ENCODE measurements at places on chromosomes 7 and 10.

DNA sequence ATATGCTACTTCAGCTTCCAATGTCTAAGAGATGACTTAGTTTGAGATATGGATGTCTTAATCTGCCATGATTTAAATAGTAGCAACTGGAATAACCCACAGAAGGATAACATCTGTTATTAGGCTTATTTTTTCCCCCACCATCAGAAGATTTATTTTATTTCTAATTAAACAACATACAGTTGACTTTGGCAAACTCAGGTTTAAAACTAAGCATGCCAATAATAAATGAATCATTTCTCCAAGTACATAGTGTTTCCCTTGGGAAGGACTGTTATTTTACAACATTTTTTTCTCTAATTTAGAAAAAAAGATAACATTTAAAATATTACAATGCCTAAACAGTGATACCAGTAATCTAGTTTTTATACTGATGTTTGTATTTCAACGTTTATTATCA is 58.4 kb downstream of the SFTPD start:
- no peak for DNase-seq

DNA sequence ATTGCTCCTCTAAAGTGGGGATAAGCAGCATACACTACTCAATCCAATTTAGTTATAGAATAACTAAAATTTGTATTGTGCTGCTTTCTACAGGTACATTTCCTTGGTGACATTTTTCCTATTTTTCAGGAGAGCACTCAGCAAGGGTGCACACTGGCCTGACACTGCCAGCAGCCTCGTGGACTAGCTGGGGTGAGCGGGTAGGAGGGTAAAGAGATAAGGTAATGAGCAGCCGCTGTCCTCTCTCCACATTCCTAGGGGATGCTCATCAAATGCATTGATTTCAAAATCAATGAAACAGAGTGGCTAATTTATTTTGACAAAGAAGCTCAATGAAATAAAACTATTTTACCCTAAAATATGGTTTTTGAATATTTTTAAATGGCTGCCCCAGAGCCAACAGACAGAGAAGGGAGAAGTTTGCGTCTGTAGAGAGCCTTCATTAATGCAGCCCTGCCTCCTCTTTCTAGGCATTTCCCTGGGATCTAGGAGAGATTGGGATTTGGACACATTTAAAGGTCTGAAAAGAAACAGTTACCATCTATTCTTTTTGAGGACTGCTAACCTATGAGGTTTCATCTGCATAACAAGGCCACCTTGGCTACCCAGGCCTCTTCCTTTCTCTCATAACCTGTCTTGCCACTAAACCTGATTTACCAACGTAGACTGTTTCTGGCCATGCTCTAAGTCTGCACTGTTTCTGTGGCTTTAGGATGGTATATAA is 561.0 kb downstream of the IPMK start:
- DNase-seq, result no peak

DNA sequence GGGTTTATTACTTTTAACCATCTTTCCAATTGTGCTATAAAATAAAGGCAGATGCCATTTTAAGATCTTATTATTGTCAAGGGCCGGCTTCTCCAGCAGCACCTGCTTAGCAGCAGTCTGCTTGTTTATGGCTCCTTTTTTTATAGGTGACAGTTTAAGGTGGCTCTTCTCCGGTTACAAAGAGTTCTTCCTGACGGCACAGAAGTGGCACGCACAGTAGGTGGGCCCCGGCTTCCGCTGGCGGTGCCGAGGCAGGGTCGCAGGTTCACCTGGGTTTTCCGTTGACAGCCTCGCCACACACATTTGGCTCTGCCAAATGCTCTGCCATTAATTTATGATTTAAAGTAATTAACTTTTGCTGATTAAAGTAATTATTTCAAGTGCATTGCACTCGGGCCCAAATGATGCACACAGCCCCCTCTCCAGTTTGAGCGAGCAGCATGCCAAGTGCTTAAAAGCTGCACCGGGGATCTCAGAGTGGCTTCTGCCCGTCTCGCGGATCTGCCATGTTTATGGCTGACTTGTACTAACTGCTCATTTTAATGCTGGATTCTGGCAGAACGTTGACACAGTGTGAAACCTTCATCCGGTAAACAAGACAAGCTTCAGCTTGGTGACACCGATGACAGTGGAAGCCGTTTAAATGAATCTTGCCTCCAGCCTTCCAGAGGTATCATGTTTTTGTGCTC is 355.1 kb upstream of the MKI67 start:
- no peak for DNase-seq

DNA sequence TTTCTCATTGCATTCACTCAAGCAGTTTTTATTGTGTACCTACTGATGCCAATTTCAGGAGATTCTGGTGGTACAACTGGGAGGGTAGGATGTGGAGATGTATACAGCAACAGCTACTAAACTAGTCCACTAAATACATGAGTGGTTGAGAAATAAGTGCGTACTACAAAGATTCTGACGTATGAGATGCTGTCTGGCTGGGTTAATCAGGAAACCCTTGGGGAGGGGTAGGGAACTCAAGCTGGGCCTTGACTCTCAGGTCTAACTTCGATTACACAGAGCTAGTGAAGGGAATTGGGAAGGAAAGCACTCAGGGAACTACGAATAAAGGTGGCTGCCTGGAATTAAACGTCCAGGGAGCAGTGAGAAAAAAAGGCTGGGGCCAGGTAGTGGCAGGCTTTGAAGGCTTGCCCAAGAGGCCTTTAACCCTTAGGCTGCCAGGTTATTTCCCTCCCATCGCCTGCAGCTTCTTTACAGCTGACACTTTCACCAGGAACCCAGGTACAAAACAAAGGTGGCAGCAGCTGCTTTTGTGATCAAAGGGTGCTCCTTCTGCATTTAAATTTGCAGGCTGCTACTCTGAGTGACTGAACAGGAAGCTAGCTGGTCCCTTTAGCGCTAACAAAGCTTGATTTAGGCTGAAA is 3.2 kb downstream of the MMS19 start:
- DNase-seq, result no peak

DNA sequence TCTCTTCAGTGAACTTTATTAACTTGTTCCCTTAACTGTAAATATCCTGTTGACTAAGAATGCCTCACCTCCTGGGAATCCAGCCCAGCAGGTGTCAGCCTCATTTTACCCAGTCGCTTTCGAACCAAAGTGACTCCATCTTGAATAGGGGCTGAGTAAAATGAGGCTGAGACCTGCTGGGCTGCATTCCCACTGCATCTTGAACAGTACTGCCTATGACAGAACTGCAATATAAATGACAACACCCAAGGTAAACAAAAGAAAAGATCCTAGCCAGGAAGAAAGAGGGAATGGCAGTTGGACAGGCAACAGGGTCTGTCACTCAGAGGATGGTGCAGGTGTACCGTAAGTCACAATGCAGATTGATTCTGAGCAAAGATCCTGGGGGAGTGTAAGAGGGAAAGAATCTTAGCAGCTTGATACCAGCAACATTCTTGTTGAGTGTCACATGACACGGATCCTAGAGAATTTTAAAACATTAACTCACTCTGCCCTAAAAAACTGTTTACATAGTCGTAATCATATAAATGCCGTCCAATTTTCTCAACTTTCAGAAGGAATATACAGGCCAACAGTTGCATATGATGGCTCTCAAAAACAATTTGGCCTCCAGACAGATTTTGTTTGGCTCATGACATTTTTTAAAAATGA is 4.4 kb upstream of the FAM107B start:
- no peak for DNase-seq

DNA sequence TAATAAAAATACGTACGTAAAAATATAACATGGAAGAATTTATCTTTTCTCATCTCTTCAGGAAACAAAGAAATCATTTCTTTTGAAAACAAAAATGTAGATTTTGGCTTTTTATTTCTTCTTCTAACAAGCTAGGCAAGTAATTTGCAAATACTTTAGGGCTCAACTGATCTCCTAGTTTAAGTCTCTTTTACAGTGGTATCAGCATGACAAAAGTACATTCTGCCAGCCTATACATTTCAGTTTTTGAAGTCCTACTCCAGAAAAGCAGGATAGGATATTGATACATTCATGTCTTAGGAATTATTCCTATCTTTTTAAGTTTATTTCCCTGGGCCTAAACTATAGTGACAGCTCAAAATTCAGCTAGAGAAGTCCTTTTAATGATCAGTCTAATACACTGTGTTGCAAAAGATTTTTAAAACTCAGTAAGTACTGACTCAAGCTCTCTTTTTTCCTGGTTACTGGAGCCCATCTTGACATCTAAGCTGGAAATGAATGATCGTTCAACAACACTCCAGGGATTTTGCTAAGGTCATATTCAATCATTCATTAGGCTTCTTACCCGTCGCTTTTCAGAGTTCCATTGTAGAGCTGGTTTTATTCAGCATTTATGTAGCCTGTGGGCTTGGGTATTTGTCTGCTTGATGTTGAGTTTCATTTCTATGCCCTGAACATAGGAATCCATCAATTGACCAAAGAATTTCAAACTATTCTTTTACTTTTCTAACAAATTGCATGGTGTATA is 12.2 kb upstream of the FAM53B start:
- no peak for DNase-seq

- DNase-seq, result no peak
Observed at GRCh38 chr10:86202226-86202735, 164.3 kb downstream of the GRID1 start.

- DNase-seq, result no peak
Observed at GRCh38 chr10:111211706-111212105, 134.9 kb downstream of the ADRA2A start.

DNA sequence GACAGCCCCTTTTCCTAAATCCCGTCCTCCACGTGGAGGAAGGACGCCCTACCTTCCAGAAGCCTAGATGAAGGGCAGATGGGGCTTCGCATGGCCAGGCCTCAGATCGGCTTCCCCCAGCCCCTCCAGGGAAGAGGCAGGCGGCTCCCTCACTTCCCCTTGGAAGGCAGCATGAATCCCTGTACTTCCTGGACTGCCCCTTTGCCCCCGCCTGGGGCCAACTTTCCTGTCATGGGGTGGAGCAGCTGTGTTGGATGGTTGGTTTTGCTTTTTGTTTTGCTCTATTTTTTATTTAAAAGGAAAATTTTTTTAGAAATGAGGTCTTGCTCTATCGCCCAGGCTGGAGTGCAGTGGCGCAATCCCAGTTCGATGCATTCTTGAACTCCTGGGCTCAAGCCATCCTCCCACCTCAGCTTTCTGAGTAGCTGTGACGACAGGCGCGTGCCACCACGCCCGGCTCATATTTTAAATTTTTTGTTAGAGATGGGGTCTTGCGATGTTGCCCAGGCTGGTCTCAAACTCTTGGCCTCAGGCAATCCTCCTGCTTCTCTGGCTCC is 27.2 kb downstream of the GTF2IRD1 start:
- DNase-seq, result no peak

- no peak for DNase-seq
Observed at GRCh38 chr10:85284778-85285770, 956.7 kb downstream of the CCSER2 start.

GRCh38 chr10:132540456-132540855 is 2.9 kb downstream of the INPP5A start:
- no peak for DNase-seq

All from NCI-H774 (cell line).